ENCODE measurements at places on chromosomes 16 and 17. TPM values are rescaled to one million over a fixed set of nuclear protein-coding genes. Genes with fewer than 3 reads are reported as not detected.

Gene KRT20
- total RNA-seq: not detected

Gene DBNDD1
- 8.7 TPM for total RNA-seq

DNA sequence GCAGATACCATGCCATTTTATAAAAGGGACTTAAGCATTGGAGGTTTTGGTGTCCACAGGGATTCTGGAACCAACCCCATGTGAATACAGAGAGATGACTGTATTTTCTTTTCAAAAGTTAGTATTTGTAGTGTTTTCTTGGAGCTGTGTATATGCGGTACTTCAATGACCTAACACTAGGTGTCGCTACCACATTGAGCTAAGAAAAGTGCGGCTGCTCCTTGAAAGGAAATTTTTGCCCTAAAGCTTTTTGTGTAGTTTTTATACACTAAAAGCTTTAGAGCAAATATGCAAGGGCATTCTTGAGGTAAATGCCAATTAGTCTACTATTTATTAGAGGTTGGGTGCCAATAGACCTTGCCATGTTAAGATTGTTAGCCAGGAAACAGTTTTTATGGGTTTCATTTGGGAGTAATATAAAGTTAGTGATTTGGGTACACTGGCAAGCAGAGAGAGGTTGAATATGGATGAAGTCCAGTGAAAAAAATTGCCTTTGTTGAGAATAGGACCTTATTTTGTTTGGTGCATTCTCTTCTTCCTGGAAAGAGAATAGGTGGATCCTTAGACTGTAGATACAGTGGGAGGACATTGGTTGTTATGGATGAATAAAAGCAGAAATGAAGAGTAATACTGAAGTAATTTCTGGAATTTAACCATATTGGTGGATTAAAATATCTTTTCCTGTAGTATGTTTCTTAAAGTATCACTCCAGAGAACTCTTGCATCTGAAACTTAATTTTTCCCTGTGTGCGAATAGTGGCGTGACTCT lies 43.3 kb downstream of the BCAS3 start:
- no peak for DNase-seq

DNA sequence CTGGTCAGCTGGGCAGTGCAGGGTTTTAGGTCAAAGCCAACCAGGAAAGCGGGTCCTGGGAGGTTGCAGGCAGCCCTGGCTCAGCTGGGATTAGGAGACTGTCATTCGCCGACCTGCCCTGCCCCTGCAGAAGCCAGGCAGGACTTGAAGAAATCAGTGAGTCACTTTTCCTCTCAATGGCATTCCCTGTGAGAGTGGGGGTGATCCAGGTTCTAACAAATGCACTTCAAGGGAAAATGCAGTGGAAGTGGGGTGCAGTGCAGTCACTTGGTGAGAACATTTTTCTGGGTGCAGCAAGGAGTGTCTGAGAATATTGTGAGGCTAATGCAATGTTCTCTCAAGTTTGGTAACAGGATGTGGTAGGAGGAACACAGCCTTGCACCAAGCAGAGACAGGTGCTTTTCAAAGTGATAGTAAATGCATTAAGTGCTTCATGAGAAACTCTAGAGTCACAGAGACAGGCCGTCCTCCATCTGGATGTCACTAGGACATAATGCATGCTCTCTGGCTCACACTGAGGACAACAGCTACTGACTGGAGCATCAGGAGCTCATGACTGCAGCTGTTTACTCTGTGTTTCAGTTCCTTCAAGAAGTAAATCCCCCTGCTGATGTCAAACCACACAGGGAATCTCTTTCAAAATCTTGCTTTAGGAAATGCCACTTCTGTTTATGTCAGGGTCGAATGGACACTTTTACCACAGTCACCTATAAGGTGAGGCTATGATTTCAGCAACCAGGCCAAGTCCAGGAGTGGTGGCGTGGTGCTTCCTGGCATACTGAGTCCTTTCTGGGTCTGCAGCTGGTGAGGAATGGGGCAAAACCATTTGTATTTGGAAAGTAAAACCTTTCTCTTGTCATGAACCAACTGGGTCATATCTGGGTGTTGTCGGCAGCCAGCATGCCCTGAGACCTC lies 16.7 kb downstream of the CDK5R1 start:
- no peak for DNase-seq

DNA sequence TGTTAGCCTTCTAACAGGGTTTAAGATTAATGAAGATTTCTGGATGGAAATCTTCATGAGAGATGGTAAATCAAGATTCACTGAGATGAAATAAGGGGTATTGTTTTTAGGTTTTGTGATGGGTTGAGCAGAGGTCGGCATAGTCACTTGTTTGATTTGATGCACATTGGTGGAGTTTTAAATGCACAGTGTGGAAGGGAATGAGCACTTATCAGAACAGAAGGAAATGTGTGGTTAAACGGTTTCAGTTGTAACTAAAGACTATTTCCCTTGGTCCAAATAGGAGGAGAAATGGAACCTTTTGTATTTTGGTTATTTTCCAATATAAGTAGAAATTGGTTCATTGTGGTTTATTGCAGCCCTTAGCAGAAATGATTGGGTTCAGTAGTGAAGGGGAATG lies 34.1 kb downstream of the CBFB start:
- DNase-seq: no peak

GRCh38 chr16:17804857-17805256 lies 334.1 kb upstream of the XYLT1 start:
- DNase-seq: no peak

DNA sequence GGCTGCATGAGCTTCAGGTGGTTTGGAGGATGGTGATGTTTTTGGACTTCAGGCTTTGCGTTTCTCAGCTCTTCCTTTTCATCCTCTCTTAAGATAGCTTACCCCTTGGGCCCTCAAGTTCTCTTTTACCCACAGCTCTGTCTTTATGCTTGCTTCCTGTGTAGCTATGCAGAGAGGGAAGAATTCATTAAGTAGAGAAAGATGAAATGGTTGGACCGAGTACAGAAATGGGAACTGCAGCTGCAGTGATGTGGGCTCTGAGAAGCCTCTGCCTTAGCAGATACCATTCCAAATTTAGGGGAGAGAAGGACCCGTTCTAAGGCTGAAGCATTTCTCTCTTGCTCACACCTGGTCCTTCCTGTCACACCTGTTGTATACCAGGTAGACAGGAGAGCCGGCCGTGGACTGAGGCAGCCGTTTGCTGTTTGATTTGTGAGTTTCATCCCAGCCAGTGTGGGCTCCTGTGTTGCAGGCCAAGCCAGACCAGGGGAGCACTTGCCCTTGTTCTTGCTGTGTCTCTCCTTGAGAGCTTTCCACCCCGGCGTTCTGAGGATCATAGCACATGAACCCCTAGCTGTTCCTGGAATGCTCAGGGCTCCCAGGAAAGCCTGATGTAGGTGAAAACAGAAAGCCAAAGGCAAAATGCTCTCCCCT lies 392.7 kb downstream of the CPPED1 start:
- DNase-seq: no peak

DNA sequence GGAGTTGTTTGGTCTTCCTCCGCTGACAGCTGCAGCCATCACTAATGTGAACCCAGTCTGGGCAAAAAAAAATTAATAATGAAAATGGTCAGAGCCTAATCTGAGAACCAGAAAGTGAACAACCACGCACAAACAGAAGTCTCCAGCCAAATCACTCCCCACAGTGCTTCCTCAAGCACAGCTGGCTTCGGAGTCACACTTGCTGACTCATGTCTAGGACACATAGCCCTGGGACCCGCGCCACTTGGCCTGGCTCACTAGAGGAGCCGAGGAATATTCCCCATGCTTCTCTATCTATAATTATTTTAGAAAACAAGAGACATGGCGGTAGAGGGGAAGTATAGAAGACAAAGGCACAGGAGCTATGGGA lies 109.1 kb downstream of the ZFHX3 start:
- peak; percentile 95 for DNase-seq

- DNase-seq: no peak
Observed at GRCh38 chr17:47802341-47803022, 19.1 kb downstream of the OSBPL7 start.

- DNase-seq: no peak
Observed at GRCh38 chr16:66036793-66037715, 329.4 kb upstream of the CDH5 start.

DNA sequence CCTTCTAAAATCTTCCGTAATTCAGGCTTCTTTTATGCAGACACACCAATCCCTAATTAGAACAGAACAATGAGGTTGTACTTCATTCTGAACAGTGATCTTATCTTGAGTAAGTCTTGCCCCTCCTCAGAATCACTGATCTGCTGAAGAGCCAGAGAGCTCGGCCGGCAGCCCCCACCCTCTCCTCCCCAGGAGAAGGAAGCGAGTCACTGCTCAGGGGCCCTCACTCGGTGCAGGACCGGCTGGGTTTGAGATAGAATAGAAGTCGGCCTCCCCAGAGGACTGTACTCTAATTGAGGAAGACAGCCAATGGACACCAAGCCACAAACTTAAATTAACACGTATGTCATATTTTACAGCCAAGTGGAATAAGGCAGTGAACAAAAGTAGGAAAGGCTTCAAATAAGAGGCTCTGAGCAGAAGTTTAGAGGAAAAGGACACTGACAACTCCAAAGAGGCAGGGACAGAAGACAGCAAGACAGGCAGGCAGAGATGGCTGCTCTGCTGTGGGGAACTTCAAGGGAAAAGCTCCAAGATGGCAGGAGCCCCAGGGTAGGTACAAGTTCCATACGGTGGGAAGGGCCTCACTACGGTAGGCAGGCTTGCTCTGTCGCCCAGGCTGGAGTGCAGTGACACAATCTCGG lies 18.6 kb downstream of the CREBBP start:
- no peak for DNase-seq

DNA sequence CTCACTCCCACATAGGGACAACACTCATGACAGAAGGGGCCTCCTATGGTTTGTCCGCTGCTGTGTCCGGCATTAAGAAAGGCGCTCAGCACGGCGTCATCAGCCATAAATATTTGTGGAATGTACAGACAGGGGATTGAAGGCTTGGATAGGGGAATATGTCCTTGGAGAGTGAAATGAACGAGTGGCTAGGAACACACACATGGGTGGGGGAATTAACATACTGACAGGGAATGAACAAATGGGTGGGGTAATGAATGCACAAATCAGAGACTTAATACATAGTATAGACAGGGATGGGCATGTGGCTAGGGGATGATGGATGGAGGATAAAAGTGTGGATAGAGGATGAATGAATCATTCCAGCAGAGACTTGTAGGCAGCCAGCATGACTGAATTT lies 154.0 kb upstream of the HSBP1 start:
- DNase-seq: no peak

GRCh38 chr16:67967958-67968399 lies 458 bp downstream of the SLC12A4 start:
- DNase-seq: no peak

- DNase-seq: no peak
Observed at GRCh38 chr16:67423611-67424260, 7.2 kb upstream of the HSD11B2 start.

DNA sequence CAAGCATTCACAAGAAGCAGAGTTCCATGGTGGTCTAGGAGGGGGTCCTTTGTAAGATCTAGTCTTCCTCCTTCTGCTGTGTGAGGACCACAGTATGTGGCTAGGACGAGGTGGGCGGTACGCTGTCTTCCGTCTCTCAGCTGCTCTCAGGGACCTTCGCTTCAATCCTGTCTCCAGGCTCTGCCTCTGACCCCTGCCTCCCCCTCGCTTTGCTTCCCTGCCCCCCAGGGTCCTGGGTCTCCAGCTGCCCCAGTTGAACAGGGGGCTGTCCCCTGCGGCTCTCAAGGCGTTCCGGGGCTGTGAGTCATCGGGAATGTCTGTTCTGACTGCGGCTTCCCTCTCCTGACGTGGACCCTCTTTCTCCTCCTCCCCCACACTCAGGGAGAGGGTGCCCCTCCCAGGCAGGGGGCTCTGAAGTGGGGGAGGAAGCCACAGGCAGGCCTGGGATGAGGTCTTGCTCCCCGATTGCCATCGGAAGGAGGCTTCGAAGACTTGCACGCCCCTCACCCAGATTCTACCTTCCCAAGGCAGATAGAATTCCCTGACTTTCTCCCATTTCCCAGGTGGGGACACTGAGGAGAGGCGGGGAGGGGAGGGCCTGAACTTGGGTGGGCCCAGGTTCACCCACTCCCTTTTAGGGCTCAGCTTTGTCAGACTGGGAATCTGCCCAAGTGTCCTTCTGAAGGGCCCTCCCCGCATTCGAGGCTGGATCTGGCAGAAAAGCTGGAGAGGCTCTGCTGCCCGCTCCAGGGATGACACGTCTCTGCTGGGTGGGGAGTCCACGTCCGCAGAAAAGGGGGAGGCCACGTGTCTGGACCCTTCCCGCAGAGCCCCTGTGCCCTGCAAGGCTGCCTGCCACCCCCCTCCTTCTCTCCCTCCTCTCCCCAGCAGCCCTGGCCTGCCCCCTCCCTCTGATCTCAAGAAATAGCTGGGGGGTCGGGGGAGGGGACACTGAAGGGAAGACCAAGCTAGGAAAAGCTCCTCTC lies 9.1 kb upstream of the COL1A1 start:
- peak; percentile 54 for DNase-seq

DNA sequence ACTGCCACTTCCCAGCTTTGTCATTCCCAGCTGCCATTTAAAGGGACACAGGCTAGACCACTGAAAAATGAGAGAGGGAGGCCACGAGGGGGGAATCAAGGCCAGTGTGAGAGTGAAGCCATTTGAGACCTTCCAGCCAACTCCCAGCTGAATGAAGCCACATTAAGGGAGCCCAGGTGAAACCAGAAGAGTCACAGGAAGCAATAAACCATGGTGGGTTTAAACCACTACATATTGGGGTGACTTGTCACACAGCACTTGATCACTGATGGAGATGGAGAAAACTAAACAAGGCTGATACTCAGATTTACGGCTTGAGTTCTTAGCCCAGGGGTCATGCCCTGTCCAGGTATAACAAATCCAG lies 2.8 kb upstream of the NUBP1 start:
- DNase-seq: no peak

- DNase-seq: no peak
Observed at GRCh38 chr17:47204722-47205418, 4.3 kb upstream of the MYL4 start.

DNA sequence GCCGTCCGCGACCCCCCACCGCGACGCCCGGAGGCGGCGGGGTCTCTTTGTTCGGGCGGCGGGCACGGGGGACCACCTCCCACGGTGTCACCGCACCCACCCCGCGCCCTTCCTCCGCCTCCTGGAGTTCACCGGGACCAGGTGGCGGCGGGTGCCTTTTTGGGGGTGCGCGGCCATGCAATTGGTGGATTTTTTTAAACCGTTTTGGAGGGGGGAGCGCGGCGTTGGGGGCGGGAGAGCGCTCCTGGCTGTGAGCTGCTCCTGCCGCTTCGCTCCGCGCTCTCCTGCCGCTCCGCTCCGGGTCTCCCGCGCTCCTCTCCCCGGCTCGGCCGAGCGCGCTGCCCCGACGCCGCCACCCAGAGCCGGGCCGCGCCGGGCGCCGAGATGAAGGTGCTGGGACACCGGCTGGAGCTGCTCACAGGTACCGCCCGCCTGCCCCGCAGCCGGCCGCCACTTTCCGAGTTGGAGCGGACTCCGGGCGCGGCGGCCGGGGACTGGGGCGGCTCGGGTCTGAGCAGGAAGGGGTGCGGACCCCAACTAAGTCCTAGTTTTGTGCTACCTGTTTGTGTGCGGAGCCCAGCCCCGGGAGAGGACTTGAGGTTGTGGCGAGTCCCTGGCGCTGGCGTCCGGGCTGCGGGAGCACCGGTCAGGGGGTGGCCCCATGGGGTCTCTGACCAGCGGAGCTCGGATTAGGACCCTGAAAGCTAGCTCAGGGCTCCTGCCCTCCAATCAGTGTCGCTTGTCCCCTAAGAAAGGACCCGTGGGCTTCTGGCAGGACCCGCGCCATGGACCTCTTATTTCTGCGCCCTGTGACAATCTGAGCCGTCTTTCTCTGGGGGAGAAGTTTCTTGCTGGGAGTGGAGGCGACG lies 35.7 kb upstream of the NDRG4 start:
- DNase-seq: no peak

- DNase-seq: no peak
Observed at GRCh38 chr16:12500771-12501170, 302.9 kb downstream of the CPPED1 start.

- DNase-seq: no peak
Observed at GRCh38 chr17:13352747-13353415, 248.8 kb downstream of the HS3ST3A1 start.

- no peak for DNase-seq
Observed at GRCh38 chr16:47052666-47053640, 79.5 kb upstream of the DNAJA2 start.
